ENCODE measurements at places on chromosomes 4 and X.

- DNase-seq: no peak
These were observed 240.7 kb upstream of the TRAM1L1 start for GRCh38 chr4:117326091-117326490.

GRCh38 chr4:141309874-141310273, 89.2 kb downstream of the ZNF330 start:
- no peak for DNase-seq

DNA sequence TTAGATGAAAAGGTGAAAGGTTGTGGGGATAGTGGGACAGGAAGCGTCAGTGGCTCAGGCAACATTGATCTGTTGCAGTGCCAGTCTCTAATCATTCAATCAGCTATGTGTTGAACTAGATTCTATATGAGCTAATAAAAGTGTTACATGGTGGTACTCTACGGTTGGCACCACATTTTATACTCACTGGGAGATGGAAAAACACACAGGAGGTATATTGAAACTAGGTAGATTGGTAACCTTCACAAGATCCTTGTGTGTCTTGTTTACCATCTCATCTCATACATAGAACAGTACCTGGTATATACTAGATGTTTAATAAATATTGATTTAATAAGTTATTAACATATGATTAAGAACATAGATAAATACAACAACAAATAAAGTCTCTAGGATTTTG, 152.7 kb downstream of the NAA11 start:
- no peak for DNase-seq

GRCh38 chr4:164293743-164294142, 460.2 kb upstream of the SMIM31 start:
- no peak for DNase-seq
